SHP77 (cell line): ENCODE measurements at places on chromosomes 6 and 20.

DNA sequence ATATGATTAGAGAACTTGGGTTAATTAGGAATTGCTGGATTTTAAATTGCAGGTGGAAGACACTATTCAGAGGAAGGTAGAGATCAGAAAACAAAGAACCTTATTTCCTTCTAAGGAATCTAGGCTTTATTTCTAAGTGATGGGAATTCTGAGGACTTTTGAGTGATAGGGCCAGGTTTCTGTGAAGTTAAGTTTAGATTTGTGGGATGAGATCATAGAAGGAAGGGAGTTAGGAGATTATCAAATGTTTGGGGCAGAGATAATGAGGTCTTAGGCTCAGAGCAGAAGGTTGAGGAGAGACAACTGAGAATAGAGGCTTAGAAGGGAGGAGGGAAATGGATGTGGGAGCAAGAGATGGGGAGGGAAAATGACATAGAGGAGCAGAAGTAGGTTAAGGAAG is 109.7 kb upstream of the MMS22L start:
- DNase-seq = no peak

DNA sequence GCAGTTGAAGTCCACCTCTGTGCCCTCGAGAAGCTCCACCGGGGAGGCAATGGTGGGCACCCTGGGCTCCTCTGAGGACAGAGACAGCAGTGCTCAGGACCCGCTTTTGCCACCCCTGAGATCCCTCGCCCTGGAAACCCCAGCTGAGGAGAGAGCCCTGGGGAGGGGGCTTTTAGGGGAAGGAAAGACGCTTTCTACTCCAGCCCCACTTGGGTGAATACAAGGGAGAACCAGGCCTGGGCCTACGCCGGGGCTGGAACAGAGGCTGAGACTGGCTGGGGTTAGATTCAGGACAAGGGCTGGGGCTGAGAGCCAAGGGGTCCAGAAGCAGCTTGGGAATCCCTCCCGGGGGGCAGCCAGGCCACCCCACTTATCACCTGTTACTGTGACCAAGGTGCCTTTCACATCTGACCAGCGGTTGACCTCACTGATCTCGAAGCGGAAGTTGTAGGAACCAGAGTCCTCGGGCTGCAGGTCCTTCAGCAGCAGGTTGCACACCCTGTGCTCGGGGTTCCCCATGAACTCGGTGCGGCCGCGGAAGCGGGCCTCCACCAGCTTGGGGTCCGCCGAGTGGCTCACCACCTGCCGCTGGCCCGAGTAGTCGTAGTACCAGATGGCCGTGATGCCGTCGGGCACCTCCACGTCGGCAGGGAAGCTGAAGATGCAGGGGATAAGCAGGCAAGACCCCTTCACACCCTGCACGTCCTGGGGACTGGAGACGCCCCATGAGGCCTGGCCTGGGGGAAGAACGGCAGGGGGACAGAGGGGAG is 6.2 kb downstream of the SIGLEC1 start:
- no peak for DNase-seq

DNA sequence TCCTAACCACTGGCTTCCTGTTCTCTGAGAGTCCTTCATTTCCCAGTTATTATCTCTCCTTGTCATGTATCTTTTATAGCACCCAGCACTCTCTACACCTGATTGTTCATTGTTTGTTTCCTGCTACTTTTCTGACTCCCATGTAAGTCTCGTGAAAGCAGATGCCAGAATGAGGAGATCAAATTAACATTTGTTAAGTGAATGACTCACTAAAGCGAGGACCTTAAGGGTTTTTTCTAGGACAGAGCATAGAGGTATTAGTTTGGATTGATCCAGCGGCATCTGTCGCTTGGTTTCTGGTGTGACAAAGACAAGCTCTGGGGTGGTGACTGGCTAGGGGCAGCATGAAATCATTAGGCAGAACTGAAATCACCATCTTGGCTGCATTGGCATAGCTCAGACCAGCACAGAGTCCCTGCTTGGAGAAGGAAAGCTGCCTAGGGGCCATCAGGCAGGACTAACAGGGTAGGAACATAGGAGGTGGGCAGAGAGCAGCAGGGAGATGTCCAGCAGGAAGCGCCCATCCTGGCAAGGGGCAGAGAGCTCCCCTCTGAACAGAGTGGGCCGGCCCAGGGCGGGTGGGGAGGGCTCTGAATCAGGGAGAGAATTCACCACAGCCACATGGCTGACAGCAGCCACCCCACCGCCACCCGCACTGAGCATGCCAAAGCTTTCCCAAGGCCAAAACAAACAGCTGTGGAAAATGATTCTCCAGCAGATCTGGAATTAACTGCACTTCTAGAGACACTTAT is 97.1 kb upstream of the CEP85L start:
- peak; percentile 70 for DNase-seq

DNA sequence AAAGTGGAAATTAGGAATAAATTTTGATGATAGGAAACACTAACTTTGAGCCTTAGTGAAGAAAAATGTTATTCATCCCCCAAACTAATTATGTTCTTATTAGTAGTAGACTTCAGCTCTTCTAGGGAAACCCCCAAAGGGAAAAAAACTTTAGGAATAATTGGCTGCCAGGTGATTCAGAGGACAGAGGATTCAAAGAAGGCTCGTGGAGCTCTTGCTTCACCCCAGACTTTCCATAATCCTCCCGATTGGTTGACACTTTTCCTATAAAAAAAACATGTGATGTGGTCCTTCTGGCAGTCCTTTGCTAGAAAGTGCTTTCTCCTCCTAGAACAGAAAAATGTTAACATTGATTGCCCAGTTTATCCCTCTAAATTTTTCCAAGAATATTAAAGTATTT is 5.6 kb upstream of the CCDC170 start:
- DNase-seq = no peak

- DNase-seq = no peak
Measured at GRCh38 chr6:125363824-125364165, 62.0 kb upstream of the HDDC2 start.

DNA sequence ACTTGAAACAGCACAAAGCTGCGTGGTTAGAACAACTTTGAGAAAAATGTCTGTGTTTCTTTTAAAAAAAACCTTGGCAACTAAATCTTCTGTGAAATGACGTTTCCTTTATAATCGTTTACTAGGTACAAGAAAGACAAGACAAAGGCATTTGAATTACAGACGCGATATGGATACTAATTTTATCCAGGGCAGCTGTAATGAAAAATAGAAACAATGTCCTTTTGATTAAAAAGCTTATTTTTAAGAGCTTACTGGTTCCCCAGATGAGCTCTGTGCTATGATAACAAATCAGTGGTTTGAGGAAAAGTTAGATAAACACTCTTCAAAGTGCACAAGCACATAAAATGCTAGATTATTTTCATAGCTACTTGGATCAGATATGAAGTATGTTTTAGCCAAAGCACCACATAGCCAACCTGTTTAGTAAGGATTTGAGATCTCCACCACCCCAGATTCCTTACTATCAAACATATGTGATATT is 1.6 kb upstream of the SYNCRIP start:
- DNase-seq = no peak

DNA sequence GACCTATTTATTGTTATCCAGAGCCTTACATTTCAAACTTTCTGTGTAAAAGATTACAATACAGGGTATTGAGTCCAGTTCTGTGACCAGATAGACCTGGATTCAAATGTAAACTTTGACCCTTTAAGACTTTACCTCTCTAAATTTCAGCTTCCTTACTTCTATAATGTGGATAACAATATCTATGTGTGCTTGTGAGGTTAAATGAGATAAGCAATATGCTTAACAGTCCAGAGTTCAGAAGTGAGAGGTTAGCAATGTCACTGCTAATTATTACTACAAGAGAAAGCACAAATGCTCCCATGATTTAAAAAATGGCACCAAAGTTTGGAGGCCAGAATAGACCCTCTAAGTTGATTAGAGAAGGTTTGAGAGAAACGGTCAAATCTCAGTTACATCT is 27.5 kb downstream of the EPB41L2 start:
- no peak for DNase-seq

DNA sequence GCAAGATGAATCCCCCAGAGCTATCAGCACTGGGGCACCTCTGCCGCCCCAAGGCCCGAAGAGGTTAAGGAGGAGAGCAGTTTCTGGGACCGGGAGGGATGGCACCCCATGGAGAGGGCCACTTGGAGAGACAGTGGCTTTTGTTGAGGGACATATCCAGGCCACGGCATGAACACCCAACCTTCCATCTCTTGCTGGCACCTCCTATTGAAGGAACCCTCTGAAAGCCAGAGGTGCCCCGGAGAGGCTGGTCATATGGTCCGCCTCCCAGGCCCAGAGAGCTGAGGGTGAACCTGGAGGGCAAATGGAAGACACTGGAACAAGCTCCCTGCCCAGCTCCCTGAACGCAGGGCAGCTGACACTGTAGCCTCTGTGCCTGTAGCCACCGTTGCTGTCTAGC is 167.0 kb downstream of the NFATC2 start:
- DNase-seq = no peak

GRCh38 chr6:4346659-4347333 is 211.4 kb upstream of the ECI2 start:
- no peak for DNase-seq

- no peak for DNase-seq
Measured at GRCh38 chr6:95998133-95998532, 17.6 kb upstream of the FUT9 start.

GRCh38 chr6:15643542-15643941 is 19.3 kb downstream of the DTNBP1 start:
- no peak for DNase-seq

DNA sequence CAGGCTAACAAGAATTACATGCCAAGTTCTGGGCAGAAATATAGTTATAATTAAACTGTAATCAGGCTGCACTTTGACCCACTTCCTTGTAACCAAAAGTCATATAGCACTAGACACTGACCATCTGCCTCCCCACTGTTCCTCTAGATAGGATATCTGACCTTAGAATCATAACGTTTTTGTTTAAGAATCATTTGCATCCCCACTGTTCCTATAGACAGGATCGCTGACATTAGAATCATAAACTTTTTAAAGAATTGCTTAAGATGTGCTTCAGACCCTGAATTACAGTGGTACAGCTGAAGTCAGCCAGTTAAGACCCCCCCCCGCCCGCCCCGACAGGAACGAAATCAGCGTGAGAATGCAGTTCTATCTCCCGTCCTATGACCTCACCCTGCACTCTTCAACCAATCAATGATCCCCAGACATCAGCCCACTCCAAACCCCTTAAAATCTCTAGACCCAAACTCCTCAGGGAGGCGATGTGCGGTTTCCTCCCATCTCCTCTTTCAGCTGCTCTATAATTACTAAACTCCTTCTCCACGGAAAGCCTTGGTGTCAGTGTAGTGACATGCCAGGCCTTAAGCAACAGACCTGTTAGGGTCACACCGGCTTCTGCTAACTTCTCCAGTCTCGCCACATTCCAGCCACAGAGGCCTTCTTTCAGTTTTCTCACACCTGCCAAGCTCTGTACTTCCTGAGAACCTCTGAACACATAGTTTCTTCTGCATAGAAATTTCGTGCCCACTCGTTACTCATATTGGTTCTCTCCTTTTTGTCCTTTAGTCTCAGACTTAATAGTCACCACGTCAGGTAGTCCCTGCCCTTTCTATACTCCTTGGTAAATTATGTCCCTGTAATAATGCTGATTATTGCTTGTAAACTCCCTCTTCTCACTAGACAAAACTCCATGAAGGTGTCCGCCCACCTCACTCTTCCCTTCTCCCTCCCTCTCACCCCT is 93.5 kb downstream of the DTNBP1 start:
- no peak for DNase-seq

GRCh38 chr6:145241039-145241438 is 494.3 kb downstream of the EPM2A start:
- no peak for DNase-seq

DNA sequence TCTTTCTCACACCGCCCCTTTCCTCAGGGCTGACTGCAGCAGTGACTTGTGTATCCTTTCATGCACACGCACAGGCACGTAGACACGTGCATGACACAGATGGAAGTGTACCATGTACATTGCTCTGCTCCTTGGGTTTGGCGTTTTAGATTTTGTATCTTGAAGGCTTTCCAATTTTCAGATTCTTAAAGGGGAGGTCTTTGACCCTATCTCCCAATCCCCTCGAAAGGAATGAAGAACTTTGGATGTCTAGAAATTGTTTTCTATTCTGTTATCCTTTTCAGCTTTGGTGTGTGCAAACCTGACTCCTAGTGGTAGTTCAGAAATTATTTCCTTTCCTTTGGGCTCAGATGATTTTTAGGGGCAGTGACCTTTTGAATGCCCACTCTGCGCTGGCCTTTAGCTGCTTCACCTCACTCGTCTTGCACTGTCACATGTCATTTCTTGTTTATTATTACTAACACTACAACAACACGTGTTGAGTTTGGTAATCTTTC is 63.0 kb downstream of the HIVEP1 start:
- DNase-seq = no peak

DNA sequence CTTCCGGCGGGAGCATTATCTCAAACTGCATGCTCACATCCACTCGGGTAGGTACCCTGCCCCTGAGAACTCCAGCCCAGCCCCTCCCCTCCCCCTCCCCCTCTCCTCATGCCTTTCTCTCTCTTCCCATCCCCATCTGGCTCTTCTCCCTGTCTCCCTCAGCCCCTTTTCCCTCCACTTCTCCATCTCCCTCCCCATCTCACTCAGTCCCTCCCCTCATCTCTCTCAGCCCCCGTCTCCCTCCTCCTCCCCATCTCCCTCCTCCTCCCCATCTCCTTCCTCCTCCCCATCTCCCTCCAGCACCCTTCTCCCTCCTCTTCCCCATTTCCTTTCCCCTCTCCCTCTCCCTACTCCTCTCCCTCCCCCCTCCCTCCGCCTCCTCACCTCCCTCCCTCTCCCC is 27.3 kb upstream of the CHMP4B start:
- DNase-seq = no peak

DNA sequence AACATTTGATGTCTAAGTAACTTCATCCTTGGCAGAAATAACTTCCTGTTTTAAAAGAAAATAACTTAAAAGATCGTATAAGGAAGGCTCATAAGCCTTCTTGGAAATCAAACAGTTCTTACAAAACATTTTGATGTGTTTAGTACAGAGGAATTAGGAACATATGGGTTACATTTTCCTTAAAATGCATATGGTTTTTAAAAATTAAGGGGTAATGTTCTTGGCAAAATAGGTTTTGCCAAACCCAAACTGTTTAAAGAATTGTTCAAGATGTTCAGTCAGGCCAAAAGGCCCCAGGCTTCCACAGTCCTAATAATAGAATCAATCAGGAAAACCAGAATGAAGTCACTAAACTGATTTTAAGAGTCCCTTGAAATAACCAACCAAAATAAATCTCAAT is 142.7 kb upstream of the SLC35B3 start:
- DNase-seq = no peak

GRCh38 chr6:35282472-35282871 is 15.1 kb upstream of the DEF6 start:
- DNase-seq = no peak

GRCh38 chr20:4607287-4607713 is 114.4 kb upstream of the PRND start:
- peak; percentile 59 for DNase-seq

DNA sequence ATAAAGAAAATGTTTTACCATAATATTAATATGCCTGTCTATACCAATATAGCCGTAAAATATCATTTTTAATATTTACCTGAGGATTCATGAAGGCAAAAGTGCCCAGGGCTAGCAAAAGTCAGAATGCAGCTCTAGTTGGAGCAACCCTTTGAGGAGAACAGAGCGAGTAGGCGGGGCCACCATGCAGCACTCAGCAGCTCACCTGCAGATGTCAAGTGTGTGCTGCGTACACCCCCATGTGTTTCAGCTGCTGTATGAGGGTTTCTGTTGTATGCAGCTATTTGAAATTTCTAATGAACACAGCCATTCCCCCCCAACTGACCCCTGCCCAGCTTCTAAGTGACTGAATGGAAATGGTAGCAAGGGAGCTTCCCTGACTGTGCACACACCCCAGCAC is 508.0 kb downstream of the QKI start:
- no peak for DNase-seq

GRCh38 chr20:41011551-41012067 is 17.0 kb upstream of the TOP1 start:
- DNase-seq = no peak

GRCh38 chr6:8110117-8110721 is 7.9 kb upstream of the EEF1E1 start:
- no peak for DNase-seq
